Activated CD4-positive, alpha-beta memory T cell treated with anti-CD3 and anti-CD28 coated beads for 36 hours (primary cell): ENCODE measurements at places on chromosomes 16 and 17.

- no peak overlapping the region for H3K4me3 ChIP-seq
- H3K27me3 ChIP-seq, result no peaks in the 10 kb centered on the region
- no peak overlapping the region for H3K27ac ChIP-seq
- no peaks in the 10 kb centered on the region for H3K4me1 ChIP-seq
- no peak for DNase-seq
These were observed 128.0 kb upstream of the C17orf78 start for GRCh38 chr17:37247825-37248224.

- no peak overlapping the region for H3K4me3 ChIP-seq
- no peak overlapping the region for H3K27ac ChIP-seq
- peaks cover 37% of the 10 kb centered on the region for H3K4me1 ChIP-seq
- peaks cover 36% of the 10 kb centered on the region for H3K36me3 ChIP-seq
- H3K27me3 ChIP-seq, result no peaks in the 10 kb centered on the region
These were observed 41.2 kb downstream of the ARHGAP17 start for GRCh38 chr16:24973809-24974461.

DNA sequence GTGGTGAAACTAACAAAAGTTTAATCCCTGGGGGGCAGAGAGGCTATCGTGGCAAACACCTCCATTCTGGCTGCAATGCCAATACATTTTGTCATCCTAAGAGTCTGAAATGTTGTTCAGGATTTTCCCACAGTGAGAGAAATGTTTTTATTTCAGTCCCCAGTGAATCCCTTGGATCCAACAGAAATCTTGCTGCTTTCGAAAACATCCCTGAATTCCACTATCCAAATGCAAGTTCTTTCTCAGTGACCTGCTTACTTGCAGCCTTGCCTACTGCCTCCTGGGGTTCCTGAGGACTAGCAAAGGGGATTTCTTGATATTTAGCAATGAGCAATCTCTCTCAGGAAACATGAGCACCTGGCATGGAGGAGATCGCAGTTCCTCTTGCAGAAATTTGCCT, 202.1 kb upstream of the IRX3 start:
- H3K27me3 ChIP-seq, result peaks cover 2% of the 10 kb centered on the region
- no peaks in the 10 kb centered on the region for H3K36me3 ChIP-seq
- DNase-seq, result no peak
- H3K4me1 ChIP-seq, result no peaks in the 10 kb centered on the region
- H3K27ac ChIP-seq, result no peak overlapping the region
- H3K4me3 ChIP-seq, result no peak overlapping the region

GRCh38 chr16:23595246-23595950, 718 bp downstream of the NDUFAB1 start:
- H3K4me1 ChIP-seq, result peaks cover 35% of the 10 kb centered on the region
- peak overlapping the region; percentile 81 for H3K4me3 ChIP-seq
- DNase-seq, result no peak
- peaks cover 16% of the 10 kb centered on the region for H3K36me3 ChIP-seq
- H3K27me3 ChIP-seq, result no peaks in the 10 kb centered on the region

- no peaks in the 10 kb centered on the region for H3K4me1 ChIP-seq
- H3K27ac ChIP-seq, result no peak overlapping the region
- H3K36me3 ChIP-seq, result no peaks in the 10 kb centered on the region
- peaks cover 11% of the 10 kb centered on the region for H3K27me3 ChIP-seq
- DNase-seq, result peak; percentile 34
- no peak overlapping the region for H3K4me3 ChIP-seq
These were observed 165.4 kb downstream of the AIPL1 start for GRCh38 chr17:6269478-6269877.

DNA sequence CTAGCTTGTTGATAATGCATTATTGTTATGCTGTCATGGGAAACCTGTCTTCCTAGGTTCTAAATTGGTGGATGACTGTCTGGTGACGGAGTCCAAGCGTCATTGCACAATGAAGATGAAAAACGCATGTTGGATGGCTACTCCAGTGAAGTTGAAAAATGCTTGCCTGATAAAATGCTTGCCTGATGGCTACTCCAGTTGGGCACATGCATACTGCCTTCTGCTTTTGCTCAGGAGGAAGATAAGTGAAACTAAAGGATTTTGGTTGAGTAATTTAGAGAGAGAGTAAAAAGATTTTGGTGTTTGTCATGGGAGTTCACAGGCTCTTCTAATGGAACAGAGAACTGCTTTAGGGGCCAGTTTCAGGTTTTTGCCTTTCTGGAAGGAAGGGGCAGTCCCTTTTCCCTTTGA, 118.6 kb downstream of the PRKCA start:
- H3K4me1 ChIP-seq, result peaks cover 77% of the 10 kb centered on the region
- H3K27me3 ChIP-seq, result no peaks in the 10 kb centered on the region
- peak overlapping the region; percentile 50 for H3K27ac ChIP-seq

GRCh38 chr16:70703041-70703834, 17.4 kb upstream of the MTSS2 start:
- H3K27me3 ChIP-seq, result no peaks in the 10 kb centered on the region
- DNase-seq, result no peak
- no peak overlapping the region for H3K4me3 ChIP-seq
- H3K36me3 ChIP-seq, result peaks cover 4% of the 10 kb centered on the region
- H3K27ac ChIP-seq, result no peak overlapping the region

GRCh38 chr17:53680745-53681144, 142.0 kb upstream of the KIF2B start:
- no peaks in the 10 kb centered on the region for H3K27me3 ChIP-seq
- no peak overlapping the region for H3K27ac ChIP-seq
- no peak for DNase-seq
- H3K36me3 ChIP-seq, result no peaks in the 10 kb centered on the region

DNA sequence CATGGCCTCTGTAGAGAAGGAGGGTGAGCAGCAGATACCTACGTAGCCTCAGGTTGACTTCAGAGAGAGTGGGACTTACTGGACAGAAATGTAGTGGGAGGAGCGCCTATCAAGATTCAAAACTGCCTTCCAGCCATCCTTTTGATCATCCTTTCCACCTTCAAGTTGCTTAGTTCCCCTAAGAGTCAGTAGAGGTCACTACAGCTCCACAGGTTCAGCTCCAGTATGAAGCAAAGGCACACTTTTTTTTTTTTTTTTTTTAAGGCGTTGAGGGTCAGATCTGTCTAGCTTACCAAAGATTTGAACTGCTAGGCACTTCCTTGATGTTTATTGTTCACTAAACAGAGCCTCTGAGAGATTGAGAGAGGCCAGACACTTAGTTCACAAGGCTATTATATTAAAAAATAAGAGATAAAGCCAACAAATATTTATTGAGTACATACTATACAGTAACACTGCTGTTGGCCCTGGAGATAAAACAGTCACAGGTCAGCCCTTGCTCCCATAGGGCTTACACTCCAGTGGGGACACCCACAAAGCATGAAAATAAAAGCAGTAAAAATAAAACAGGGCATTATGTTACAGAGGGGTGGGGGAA, 3.1 kb downstream of the RNF227 start:
- peak overlapping the region; percentile 53 for H3K27ac ChIP-seq
- peak; percentile 37 for DNase-seq
- peaks cover 26% of the 10 kb centered on the region for H3K36me3 ChIP-seq
- peaks cover 29% of the 10 kb centered on the region for H3K4me1 ChIP-seq

GRCh38 chr16:59886021-59886420, 1151.9 kb upstream of the GOT2 start:
- no peak for DNase-seq
- H3K4me3 ChIP-seq, result no peak overlapping the region
- H3K27ac ChIP-seq, result no peak overlapping the region
- H3K36me3 ChIP-seq, result no peaks in the 10 kb centered on the region

GRCh38 chr17:9810100-9810949, 11.6 kb downstream of the GSG1L2 start:
- no peaks in the 10 kb centered on the region for H3K27me3 ChIP-seq
- no peaks in the 10 kb centered on the region for H3K4me1 ChIP-seq
- H3K36me3 ChIP-seq, result no peaks in the 10 kb centered on the region
- H3K27ac ChIP-seq, result no peak overlapping the region
- H3K4me3 ChIP-seq, result no peak overlapping the region
- no peak for DNase-seq

GRCh38 chr17:72142614-72143013, 21.8 kb downstream of the SOX9 start:
- no peak overlapping the region for H3K4me3 ChIP-seq
- no peaks in the 10 kb centered on the region for H3K27me3 ChIP-seq
- no peaks in the 10 kb centered on the region for H3K4me1 ChIP-seq
- H3K36me3 ChIP-seq, result no peaks in the 10 kb centered on the region

DNA sequence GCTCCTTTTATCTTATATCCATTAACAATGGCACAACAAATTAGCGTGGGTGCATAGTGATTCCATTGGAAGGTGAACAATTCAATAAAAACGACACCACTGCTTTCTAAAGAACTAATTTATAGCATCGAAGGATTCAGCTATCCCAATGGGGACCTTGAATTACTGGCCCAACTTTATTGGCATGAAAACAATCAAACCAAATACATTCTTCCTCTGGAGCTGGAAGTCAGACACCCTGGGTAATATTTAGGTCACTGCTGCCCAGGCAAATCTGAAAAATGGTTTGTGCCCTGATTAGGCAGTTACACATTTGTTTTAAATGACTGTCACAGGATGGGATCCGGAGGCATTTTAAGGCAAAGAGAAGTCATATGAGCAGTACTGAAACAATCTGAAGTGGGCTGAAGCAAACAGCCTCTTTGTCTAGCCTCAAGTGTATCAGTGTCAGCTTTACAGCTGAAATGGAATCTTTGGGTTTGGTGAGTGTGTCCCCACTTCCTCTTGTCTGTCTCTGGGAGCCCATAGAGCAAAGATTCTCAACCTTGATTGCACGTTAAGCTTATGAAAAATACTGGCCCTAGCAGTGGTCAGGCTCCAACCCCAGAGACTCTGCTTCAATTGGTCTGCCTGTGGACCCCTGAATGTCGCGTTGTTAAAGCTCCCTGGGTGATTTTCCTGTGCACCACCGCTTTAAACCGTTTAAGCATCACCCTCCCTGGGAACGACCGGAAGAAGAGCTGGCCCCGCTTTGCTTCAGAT, 30.3 kb downstream of the CDK5R1 start:
- H3K4me3 ChIP-seq, result peak overlapping the region; percentile 30
- no peak for DNase-seq
- H3K36me3 ChIP-seq, result no peaks in the 10 kb centered on the region
- H3K27me3 ChIP-seq, result no peaks in the 10 kb centered on the region
- peak overlapping the region; percentile 66 for H3K27ac ChIP-seq
- H3K4me1 ChIP-seq, result peaks cover 58% of the 10 kb centered on the region

DNA sequence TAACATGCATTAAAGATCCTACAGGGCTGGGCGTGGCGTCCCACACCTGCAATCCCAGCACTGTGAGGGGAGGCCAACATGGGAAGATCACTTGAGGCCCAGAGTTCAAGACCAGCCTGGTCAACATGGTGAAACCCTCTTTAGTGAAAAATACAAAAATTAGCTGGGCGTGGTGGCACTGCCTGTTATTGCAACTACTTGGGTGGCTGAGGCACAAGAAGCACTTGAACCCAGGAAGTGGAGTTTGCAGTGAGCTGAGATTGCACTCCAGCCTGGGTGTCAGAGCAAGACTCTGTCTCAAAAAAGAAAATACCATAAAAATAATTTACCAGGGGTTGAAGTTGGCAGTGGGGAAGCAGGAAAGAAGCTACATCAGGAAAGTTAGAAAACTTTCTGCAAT, 12.9 kb downstream of the TXNDC11 start:
- no peak overlapping the region for H3K27ac ChIP-seq
- peaks cover 45% of the 10 kb centered on the region for H3K4me1 ChIP-seq
- peaks cover 53% of the 10 kb centered on the region for H3K36me3 ChIP-seq
- no peak overlapping the region for H3K4me3 ChIP-seq
- no peaks in the 10 kb centered on the region for H3K27me3 ChIP-seq

DNA sequence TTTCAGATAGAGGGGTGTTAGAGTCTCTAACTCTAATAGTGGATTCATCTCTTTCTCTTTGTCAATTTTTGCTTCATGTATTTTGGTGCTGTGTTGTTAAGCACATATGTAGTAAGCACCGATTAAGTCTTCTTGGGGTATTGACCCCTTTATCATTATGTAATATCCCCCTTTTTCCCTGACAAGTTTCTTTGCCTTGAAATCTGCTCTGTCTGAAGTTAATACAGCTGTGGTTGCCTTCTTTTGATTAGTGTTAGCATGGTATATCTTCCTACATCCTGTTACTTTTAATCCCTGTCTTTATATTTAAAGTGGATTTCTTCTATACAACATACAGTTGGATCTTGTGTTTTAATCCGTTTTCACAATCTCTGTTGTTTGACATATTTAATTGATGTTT, 60.6 kb downstream of the BCAS3 start:
- no peak overlapping the region for H3K27ac ChIP-seq
- peaks cover 5% of the 10 kb centered on the region for H3K36me3 ChIP-seq
- H3K4me3 ChIP-seq, result no peak overlapping the region
- H3K4me1 ChIP-seq, result peaks cover 4% of the 10 kb centered on the region

GRCh38 chr16:57634171-57634570, 5.7 kb downstream of the ADGRG1 start:
- H3K27me3 ChIP-seq, result peaks cover 30% of the 10 kb centered on the region
- no peak overlapping the region for H3K4me3 ChIP-seq
- DNase-seq, result no peak

DNA sequence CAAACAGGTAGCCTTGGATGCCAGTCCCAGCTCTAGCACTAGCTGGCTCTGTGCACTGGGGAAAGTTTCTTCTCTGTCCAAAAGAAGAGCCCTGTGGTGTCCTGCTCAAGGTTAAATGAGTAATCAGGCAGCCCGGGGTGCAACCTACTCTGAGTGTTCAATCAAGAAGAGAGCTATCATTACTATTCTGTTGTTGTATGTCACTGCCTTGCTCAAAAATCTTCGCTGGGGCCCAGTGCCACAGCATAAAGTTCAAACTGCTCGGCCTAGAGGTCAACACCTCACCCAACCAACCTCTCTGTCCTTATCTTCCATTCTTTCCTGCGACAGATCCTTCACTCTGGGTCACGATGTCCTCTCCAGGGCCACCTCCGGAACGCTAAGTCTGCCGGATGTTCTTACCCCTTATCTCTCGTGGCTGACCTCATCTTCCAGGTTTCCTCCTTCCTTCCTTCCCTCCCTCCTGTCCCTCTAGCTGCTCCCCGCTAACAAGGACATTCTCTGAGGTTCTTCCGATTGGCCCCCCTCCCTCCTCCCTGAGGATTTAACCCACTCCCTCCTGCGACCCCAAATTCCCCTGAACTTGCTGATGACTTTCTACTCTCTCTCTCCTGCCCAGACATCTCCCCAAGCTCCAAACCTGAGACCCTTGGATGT, 4.4 kb downstream of the FDXR start:
- no peak for DNase-seq
- peaks cover 19% of the 10 kb centered on the region for H3K4me1 ChIP-seq
- no peak overlapping the region for H3K27ac ChIP-seq
- no peaks in the 10 kb centered on the region for H3K27me3 ChIP-seq
- peaks cover 2% of the 10 kb centered on the region for H3K36me3 ChIP-seq

GRCh38 chr17:82590216-82590615, 58.0 kb downstream of the WDR45B start:
- DNase-seq, result no peak
- no peaks in the 10 kb centered on the region for H3K27me3 ChIP-seq
- peaks cover 36% of the 10 kb centered on the region for H3K4me1 ChIP-seq
- H3K36me3 ChIP-seq, result peaks cover 25% of the 10 kb centered on the region
- H3K27ac ChIP-seq, result no peak overlapping the region
- H3K4me3 ChIP-seq, result no peak overlapping the region

GRCh38 chr16:15482748-15483298, 48.4 kb downstream of the BMERB1 start:
- H3K4me1 ChIP-seq, result peaks cover 15% of the 10 kb centered on the region
- no peak overlapping the region for H3K4me3 ChIP-seq
- H3K36me3 ChIP-seq, result peaks cover under 1% of the 10 kb centered on the region
- H3K27ac ChIP-seq, result no peak overlapping the region
- no peaks in the 10 kb centered on the region for H3K27me3 ChIP-seq

GRCh38 chr17:49588312-49588711, 12.6 kb downstream of the NXPH3 start:
- H3K36me3 ChIP-seq, result peaks cover 2% of the 10 kb centered on the region
- no peak overlapping the region for H3K4me3 ChIP-seq
- H3K27ac ChIP-seq, result no peak overlapping the region
- H3K27me3 ChIP-seq, result no peaks in the 10 kb centered on the region
- no peaks in the 10 kb centered on the region for H3K4me1 ChIP-seq

- no peak for DNase-seq
- no peak overlapping the region for H3K27ac ChIP-seq
- H3K36me3 ChIP-seq, result no peaks in the 10 kb centered on the region
- H3K4me1 ChIP-seq, result no peaks in the 10 kb centered on the region
- peaks cover 2% of the 10 kb centered on the region for H3K27me3 ChIP-seq
These were observed 175.2 kb downstream of the CPPED1 start for GRCh38 chr16:12628536-12628935.
